ENCODE measurements at places on chromosomes 13 and 19.

GRCh38 chr13:63092456-63092855 lies 1676.8 kb upstream of the PCDH20 start:
- no peak for DNase-seq

DNA sequence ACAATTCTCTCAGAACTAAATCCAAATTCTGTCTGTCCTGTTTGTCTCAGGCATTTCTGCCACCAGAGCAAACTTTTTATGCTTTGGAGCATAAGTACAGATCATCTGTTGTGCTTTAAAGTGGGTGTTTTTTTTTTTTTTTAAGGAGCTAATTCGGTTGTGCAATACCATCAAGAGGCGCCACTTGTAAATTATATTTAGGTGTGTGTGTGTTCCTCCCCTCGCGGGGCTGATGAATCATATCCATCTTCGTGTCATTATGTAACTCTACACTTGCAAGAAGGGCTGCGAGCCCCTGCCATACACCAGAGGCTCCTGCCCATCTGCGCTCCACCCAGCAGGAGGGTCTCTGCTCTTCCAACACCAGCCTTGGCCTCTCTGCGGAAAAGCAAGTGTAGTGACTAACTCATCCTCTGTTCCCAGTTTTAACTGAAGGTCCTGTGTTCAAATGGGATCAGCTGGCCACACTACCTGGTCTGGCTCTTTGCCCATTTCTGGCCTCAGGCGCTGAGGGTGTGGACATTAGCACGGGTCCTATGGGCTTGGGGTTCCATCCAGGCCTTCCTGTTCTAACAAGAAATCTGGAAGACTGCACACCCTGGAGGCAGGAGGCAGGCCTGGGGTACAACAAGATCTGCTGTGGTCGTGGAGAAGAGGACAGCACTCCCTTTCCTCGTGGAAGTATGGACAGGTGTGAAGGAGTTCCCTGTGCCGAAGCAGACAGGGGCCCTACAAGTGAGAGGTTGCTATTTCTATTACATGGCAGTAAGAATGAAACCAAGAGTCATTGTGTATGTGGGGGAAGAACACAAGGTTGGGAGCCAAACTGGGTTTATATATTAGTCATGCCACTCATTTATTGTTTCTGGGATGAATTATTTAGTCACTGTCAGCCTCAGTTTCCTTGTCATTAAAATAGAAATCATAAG lies 96.1 kb upstream of the MBNL2 start:
- DNase-seq, result no peak

DNA sequence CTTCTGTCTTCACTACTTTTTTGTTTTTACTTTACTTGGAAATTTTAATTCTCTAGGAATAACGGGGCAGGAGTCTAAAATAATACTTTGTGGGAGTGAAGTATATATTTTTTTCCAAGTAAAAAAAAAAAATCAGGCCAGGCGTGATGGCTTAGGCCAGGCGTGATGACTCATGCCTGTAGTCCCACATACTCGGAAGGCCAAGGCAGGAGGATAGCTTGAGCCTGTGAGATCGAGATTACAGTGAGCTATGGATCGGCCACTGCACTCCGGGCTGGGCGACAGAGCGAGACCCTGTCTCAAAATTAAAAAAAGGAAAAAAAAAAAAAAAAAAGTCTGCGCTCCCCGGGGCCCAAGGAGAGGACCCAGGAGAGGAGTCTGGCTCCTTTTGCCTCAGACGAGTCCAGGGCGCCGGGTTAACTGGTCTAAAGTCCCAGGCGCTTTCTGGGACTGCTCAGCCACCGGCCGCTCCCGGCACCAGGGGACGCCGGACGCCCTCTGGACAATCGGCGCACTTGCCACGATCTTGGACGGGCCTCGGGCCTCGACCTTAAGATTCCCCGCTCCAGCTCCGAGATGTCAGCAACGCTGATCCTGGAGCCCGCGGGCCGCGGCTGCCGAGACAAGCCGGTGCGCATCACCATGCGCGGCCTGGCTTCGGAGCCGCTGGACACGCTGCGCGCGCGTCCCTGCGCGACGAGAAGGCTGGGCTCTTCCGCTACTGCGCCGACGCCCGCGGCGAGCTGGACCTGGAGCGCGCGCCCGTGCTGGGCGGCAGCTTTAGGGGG lies 2.7 kb upstream of the ZFP82 start:
- no peak for DNase-seq

GRCh38 chr19:35249146-35249847 lies 495 bp downstream of the LSR start:
- DNase-seq, result peak; percentile 47

GRCh38 chr13:111861766-111862366 lies 205.1 kb upstream of the SOX1 start:
- DNase-seq, result no peak

DNA sequence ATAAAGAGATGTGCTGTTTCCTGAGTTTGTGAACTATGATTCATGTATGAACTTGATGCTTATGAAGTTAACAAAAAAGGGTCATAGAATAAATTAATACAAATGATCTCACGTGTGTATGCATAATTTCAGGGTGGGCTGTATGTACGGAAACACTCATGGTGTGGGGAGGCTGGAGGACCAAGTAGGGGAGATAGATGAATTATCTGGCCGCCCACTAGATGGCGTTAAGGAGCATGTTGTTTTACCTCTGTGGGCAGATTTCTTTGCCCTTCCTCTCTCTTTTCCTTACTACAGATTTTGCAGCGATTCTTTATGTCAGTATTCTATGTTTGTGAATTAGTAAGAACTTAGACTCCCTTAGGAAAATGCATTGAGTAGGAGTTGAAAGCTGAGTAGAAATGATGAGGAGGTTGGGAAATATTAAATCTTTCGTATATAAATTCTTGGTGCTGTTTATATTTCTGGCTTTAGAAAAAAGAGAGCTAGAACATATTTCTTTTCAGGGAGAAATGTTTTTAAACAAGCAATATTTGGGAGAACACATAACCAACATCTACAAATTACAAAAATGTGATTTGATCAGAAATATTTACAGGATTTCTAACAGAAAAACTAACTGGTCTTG lies 47.4 kb upstream of the TMTC4 start:
- DNase-seq, result no peak

DNA sequence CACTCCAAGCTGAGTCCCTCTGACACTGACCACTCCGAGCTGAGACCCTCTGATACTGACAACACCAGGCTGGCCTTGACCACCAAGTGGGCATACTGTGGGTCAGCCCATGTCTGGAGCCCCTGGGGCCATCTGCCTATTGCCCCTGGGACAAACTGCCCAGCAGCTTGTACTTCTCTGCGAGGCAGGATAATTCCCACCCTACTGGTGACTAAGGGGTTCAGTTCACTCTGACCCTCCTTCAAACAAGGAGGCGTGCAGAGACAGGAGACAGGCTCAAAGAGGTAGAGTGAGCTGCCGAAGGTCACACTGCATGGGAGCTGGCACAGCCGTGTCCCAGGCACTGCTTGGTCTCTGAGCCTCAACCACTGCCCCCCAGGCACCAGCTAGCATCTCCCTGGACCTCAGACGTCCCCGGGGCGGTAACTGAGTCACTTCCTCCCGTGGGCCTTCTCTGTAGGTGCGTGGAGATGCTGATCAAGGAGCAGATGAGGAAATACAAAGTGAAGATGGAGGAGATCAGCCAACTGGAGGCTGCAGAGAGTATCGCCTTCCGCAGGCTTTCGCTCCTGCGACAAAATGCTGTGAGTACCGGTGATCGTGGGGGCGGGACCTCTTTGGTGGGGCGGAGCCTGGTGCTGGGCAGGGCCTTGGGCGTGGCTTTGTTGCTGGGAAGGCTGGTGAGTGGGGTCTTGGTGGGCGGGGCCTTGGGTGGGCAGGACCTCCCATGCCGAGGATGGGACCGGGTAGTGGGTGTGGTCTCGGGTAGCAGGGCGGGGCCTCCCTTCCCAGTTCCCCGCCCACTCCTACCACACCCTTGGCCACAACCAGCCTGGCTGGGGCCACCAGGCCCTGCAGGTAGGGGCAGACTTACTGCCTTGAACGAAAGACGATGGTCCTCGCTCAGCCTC lies 5.8 kb upstream of the USE1 start:
- no peak for DNase-seq

GRCh38 chr13:52345631-52346251 lies 60.2 kb downstream of the THSD1 start:
- no peak for DNase-seq

DNA sequence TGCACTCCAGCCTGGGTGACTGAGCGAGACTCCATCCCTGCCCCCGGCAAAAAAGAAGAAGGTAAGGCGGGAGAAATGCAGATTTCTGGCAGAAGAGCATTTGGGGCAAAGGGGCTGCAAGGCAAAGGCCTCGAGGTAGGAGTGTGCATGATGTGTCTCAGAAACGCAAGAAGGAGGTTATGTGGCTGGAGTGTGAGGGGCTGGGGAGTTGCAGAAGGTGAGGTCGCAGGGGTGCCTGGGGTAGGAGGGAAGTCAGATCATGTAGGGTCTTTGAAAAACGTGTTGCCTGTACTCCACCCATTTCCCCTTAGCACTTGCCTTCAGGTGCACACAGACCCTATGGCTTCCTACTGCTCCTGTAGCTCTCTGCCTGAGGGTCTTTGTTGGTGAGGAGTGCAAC lies 29.9 kb downstream of the KCTD15 start:
- DNase-seq, result no peak

DNA sequence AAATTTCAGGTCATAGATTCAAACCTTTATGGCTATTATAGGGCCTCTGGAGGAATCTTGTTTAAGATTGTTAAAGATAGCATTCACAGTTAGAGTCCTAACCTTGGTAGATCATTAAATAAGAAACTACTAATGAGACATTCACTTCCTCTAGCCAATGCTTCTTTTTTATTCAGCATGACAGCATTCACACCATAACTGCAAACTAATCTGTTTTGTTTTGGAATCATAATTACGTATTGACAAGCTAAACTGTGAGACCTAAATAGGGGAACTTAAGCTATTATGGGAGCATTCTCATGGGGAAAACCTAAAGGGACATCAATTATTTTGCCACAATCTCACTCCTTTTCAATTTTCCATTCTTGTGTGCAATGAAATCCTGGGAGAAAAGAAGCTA lies 653.8 kb downstream of the PCDH9 start:
- no peak for DNase-seq

- no peak for DNase-seq
Measured at GRCh38 chr13:106373304-106373988, 162.0 kb downstream of the EFNB2 start.

- no peak for DNase-seq
Measured at GRCh38 chr13:90757127-90757680, 590.3 kb upstream of the MIR17HG start.

DNA sequence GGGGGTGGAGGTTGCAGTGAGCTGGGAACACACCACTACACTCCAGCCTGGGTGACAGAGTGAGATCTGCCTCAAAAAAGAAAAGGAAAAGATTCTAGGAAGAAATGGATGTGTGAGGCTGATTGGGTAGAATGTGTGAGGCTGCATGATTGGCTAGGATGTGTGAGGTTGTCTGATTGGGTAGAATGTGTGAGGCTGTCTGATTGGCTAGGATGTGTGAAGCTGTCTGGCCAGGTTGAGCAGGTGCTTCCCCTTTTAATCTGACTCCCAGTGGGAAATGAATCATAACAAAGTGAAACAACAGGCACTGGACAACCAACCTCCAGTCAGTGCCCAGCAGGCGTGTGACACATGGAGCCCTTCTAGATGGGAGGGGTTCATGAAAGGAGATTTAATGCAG lies 14.7 kb downstream of the C13orf46 start:
- no peak for DNase-seq

DNA sequence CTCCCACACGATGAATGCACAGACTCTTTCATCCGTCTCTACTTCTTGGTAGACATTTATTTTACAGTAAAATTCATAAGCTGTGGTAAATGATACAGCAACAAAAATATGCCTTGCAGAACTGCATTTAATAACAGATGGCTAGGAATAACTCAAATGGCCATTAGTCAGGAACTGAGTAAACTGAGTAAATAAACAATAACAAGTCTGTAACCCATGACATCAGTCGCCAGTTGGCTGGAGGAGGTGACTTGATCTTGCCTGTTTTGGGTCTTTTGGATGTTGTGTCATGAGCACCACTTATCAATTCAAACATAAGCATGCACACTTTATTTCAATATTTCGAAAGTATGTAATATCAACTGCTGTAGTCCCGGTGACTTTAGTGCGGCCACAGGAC lies 632.6 kb upstream of the ARGLU1 start:
- no peak for DNase-seq

DNA sequence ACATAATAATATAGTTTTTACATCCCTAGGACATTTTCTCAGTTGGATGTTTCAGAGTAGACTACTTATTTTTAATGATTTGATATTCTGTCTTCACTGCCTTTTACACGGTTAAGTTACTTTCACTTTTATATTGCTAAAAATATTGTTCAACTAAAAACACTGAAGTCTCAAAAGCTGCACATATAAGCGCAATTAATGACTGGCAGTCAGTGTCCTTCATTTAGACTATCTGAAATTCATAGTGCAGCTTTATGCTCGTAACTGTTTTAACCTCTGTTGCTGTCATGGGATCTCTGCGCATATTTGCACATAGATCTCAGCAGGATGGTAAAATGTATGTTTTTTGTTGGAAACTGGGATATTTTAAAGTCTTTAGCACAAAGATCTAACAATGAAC lies 864.3 kb downstream of the SLITRK6 start:
- DNase-seq, result no peak

- no peak for DNase-seq
Measured at GRCh38 chr13:79306650-79307049, 99.4 kb downstream of the RBM26 start.

DNA sequence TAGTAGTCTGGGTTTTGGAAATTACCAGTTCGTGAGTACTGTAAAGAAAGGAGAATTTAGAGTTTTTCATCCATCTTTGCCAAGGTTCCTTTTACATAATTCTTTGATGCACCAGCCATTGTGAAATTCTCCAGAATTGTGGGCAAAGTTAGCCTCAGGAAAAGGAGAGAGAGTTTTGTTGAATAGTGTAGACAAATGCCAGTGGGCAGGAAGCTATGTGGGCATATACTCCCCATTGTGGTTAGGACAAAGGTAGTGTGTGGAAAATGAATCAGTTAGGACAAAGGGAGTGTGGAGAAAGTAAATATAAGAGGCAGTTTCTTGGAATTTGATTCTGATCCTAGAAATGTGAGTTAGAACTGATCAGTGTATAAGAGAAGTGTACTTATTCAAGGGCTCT lies 67.9 kb downstream of the PCCA start:
- DNase-seq, result no peak

DNA sequence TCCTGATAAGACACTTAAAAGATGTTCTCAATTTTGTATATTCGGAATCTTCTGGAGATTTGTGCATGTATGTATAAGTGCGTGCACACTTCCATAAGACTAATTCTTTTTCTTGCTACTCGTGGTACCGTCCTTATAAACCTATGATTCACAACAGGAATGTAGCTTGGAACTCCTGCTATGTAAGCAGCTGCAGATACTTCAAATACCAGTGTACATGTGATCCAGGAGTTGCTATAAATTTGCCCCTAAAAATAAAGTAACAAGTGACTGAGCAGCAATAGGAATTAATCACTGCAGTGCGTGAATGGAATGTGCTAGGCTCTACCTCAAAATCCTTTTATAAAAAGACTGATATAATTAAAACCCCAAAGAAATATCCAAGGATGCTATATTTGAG lies 214.9 kb downstream of the KLF5 start:
- no peak for DNase-seq

GRCh38 chr19:4650159-4650558 lies 10.8 kb downstream of the TNFAIP8L1 start:
- no peak for DNase-seq

- no peak for DNase-seq
Measured at GRCh38 chr13:54799621-54800226, 1771.1 kb downstream of the OLFM4 start.
